T-helper 2 cell (primary cell): ENCODE measurements at places on chromosomes 11 and 22.

GRCh38 chr11:35734669-35735410 is 72.3 kb downstream of the TRIM44 start:
- DNase-seq, result no peak

DNA sequence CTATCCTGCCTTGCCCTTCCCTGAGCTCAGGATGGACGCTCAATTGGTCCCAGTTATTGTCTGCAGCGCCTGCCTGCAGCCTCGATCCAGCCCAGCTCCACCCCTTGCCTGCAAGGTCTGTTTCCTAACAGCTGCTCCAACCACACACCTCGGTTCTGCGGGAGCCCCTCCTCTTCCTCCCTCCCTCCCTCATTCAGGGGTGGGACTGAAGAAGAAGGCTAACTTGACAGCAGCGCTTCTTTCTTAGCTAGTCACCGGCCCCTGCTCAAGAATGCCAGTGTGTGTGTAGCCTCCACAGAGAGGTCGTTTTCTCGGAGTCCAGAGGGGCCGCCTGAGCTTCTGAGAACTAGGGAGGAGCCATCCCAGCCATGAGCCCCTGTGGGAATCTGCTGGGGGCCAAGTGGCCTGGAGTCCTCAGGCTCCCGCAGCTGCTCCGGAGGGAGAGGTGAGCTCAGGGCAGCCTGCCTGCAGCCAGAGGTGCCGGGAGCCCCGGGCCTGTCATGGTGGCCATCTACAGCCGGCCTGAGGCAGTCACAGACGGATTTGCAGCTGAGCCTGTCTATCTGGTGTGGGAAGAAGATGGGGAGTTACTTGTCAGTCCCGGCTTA is 36.1 kb downstream of the LIMK2 start:
- DNase-seq, result peak; percentile 91

DNA sequence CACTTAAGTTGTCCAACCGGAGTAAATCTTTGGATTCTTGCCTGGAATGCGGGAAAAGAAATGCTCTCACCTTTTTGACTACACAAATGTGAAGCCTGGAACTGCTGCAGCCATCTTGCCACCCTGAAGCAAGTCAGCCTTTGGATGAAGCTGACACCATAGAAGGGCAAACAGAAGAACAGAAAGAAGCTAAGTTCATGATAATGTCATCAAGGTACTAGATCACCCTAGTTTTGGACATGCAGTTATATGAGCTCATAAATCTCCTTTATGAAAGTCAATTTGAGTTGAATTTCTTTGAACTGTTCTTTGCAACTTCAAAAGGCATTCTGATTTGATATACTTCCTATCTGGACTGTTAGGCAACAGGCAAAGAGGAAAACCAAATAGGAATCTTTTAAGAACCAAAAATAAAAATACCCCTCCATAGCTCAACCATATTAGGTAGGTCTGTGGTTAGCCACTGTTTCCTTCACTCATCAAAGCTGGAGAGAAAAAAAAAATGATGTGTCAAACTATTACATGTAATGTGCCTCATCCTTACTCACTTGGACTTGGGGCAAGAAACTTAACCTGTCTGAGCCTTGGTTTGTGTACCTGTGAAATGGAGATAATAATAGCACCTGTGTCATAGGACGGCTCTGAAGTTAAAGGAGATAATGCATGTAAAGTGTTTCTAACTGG is 91.9 kb downstream of the WT1 start:
- no peak for DNase-seq

- DNase-seq, result no peak
Observed at GRCh38 chr11:1783725-1784529, 20.2 kb upstream of the CTSD start.

DNA sequence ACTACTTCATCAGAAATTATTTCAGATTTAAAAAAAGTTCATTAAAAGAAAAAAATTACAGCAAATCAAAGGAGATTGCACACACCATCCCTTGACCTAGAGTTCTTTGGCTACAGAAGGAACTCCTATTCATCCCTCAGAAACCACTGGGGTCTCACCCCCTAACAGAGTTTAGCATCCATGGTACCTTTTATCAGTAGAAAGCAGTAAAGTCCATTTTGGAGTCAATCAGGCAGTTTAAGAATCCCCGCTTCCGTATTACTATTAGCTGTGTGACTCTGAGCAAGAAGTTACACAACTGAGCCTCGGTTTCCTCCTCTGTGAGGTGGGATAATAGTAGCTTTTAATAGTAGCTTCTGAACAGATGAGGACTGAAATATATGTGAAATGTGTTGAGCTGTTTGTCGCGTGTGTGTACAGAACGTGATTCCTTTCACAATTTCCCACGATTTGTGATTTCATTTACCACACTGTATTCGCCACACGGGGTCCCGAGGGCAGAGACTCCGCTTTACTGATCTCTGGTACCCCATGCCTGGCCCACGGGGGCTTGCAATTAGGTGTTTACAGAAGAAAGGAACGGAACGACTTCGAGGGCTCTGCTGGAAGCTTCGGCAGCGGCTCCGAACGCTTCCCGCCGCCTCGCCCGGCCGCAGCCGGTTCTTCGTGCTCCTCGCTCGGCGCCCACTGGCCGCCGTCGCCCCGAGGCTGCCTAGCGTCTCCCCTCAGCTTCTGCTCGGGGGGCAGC is 72.5 kb upstream of the ZBED5 start:
- DNase-seq, result no peak

GRCh38 chr22:20244691-20245576 is 23.2 kb downstream of the RTN4R start:
- no peak for DNase-seq

GRCh38 chr11:102017026-102017425 is 30.2 kb upstream of the CFAP300 start:
- no peak for DNase-seq
